ENCODE measurements at places on chromosomes 5 and 9. TPM values are rescaled to one million over a fixed set of nuclear protein-coding genes. Genes with fewer than 3 reads are reported as not detected.

GRCh38 chr5:122464191-122464590 lies 152.2 kb downstream of the SNCAIP start:
- no peak for DNase-seq

ANKRD18B gene
- total RNA-seq = 0.79 TPM

PRLR gene
- not detected for total RNA-seq

GRCh38 chr5:10836986-10837385 lies 76.0 kb upstream of the DAP start:
- DNase-seq = no peak

C9 gene
- not detected for total RNA-seq

EGFLAM gene
- not detected for total RNA-seq

GRCh38 chr5:18305288-18305924 lies 671.1 kb downstream of the TAF11L14 start:
- DNase-seq = no peak

SLC1A1 gene
- total RNA-seq = not detected

DNA sequence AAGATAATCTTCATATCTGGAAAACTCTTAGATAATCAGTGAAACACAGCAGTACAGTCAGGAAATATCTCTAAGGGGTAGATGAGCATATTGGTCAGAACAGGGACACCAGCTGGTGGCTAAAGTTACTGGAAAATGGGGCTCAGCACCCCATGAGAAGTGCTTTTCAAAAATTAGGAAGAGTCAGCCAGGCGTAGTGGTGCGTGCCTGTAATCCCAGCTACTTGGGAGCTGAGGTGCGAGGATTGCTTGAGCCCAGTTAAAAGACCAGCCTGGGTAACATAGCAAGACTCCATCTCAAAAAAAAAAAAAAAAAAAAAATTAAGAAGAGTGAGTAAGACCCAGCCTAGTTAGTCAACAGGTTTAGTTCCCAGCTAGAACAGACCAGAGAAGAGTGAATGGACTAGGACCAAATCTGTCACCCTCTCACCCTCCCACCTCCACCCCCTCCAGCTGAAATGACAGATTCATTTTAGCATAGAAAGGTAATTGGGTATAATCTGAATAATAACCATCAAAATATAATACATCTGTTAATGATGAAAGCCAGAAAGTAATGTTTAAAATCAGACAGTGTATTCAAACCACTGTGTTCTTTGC lies 120.9 kb downstream of the CDC42SE2 start:
- no peak for DNase-seq

DNA sequence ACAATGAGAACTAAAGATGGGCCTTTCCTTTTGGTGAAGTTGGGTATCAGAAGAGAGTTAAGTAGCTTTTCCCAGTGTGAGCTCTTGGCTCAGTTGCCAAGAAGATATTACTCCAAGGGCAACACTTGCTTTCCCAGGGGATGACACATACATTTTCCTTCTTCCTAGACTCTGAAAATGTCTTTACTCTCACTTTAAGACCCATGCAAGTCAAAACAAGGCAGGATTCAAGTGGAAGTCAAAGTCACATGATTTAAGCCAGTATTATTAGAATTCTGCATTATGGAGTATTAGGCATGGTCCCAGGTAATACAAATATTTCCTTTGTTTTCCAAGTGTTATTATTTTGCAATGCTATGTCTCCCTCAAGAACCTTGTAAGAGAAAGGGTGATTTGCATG lies 175.1 kb downstream of the PPP2R2B start:
- DNase-seq = no peak

DNA sequence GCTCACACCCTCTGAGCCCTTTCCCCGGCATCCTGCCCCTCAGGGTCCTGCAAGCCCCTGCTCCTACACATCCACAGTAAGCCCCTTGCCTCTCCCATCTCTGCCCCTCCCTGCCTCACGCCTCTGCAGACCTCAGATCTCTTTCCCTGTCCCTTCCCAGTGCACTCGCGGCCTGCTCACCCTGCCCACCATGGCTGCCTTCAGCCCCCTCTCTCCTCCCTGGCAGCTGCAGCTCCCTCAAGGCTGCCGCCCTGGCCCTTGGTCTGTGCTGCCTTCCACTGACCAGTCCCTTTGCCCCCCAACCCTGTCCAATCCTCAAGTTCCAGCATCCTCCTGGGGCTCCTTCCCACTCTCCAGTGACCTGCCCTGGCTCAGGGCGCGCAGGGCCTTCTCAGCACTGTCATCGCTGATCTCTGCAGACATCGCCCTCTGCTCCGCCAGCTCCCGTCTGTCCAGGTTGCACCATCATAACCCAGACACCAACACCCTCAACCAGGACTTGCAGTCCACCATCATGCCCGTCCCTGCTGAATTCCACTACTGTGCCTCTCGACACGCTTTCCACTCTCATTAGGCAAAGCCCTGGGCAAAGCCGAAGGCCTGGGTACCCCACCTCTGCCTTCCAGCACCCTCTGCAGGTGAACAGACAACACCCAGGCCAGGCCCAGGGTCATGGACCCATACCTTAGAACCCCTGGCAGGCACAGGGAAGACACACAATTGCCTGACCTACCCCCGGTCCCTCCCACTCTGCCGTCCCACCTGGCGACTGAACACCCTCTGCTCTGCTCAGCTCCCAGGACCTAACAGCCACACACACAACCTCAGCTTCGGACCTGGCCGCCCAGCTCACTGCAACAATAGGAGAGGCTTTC lies 97.8 kb upstream of the RUFY1 start:
- no peak for DNase-seq

GRCh38 chr9:127143920-127144465 lies 21.6 kb upstream of the ANGPTL2 start:
- DNase-seq = peak; percentile 38

- no peak for DNase-seq
Observed at GRCh38 chr5:140408750-140409241, 7.2 kb downstream of the ANKHD1 start.

GRCh38 chr5:124648902-124649467 lies 97.5 kb downstream of the ZNF608 start:
- no peak for DNase-seq

GRCh38 chr9:6614489-6614888 lies 31.0 kb downstream of the GLDC start:
- DNase-seq = no peak

DNA sequence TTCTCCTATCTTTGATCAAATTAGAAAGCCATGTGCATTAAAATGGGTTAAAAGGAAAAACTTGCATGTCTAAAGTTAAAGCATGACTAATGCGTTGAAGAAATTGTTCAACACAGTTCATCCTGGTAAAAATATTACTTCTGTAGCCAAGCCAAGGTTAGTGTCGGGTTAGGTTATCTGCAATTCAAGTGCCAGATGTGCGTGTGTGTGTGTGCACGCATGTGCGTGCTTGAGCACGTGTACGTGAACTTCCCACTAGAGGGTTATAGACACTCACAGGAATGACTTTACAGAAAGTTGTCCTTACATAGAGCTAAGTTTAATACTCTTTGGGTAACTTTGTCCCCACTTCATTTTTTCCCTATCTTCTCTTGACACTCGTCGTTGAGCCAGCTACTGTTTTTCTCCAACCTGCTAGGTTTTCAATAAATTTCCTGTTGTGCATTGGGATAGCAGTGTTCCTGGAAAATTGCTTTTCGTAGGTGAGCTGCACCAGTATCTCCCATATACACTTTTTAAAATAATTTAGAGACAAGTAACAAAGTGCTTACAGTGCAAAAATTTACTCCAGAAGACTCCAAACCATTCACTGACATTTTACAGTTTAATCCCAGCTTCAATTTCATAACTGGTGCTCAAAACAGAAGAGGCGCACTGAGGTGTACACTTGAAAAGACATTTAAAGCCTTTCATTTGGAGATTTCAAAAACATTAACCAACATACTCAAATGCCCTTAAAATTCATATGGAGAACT lies 353.8 kb downstream of the NFIB start:
- DNase-seq = no peak

ASPN gene
- not detected for total RNA-seq

- no peak for DNase-seq
Observed at GRCh38 chr5:32539981-32540845, 45.1 kb upstream of the SUB1 start.

- no peak for DNase-seq
Observed at GRCh38 chr5:55220433-55221185, 6.5 kb downstream of the MCIDAS start.

NR4A3 gene
- 3.6 TPM for total RNA-seq

DNA sequence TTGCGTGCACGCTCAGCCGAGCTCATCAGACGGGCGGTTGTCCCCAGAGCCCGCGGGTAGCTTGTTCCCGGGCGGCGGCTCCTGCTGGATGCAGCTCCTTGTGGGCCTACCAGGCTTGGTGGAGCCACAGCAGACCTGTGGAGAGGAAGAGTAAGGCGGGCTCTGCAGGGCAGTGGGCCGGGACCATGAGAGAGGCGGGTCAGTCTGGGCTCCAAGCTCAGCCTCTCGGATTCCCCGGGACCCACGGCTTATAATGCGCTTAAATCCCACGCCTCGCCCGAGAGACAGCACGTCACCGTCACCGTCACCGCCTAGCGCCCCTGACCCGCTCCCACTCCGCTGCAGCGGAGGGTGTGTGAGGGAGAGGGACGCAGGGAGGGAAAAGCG lies 1.9 kb upstream of the ANKRD18A start:
- peak; percentile 40 for DNase-seq

GDA gene
- total RNA-seq = not detected

GRCh38 chr5:87210743-87211142 lies 56.9 kb upstream of the RASA1 start:
- DNase-seq = no peak

DAB2IP gene
- total RNA-seq = 0.18 TPM

DNA sequence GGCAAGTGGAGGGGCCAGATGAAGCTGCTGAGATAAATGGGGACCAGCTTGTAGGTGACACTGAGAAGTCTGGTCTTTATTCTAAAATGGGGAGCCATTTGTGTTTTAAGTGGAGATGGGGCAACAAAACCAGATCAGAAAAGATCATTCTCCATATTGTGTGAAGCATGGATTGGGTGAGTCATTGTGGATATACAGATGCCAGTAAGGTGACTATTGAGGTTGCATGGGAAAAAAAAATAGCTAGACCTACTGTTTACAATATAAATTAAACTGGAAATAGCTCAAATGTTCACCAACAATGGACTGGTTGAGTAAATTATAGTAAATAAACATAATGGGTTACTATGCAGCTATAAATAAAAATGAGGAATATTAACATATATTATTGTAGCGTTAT lies 5.4 kb upstream of the MAP1B start:
- no peak for DNase-seq

ARL14EPL gene
- 0.12 TPM for total RNA-seq

DNA sequence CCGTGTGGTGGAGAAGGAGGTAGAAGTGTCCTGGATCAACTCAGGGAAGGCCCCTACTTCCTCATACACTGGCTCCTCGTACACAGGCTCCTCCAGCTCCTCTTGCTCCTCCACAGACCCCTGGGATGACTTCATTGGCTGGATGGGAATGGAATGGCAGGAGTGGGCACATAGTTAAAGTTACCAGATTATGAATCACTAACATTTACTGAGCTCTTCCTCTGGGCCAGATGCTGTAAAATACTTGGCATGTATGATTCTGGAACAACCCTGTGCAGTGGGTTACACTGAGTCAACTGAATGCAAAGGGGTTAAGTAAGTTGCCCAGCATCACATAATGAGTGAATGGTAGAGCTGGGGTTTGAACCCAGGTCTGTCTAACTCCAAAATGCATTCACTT lies 3.1 kb upstream of the FCHSD1 start:
- no peak for DNase-seq

DNA sequence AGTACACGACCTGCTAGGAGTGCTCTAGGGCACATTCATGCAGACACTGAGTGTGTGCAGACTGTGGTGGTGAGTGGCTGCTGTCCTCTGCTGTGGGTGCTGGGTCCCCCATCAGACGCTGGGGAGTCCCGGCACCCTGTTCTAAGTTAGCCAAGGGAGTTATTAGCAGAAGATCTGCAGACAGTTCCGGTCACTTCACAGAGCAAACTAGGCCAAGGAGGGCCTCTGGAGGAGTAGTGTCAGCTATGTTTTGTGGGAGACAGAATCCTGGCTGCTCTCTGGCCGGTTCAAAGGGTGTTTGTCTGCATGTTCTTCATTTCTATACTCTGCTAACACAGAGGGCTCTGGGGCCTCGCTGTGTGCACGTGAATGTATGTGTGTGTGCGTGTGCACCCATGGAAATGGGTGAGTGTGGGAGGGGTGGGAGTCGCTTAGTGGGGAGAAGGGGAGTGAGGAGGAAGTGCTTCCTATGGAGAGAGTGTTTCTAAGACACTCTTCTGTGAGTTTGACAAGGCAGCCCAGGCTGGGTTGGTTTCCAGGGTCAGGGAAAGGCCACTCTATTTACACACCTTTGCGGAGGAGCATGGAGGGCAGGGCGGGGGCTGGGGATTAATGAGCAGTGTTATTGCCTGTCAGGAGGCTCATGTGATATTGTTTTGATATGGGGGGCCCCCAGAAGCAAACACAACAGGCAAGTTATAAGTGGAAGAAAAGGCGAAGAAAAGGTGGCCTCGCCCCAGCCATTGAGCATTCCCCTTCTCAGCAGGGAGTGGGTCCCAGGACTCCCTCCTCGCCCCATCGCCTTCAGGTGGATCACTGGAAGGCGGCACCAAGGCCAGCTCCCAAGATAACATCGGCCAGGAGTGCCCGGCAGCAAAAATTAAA lies 68.9 kb downstream of the MACROH2A1 start:
- DNase-seq = no peak

NFIB gene
- total RNA-seq = not detected

SLC6A7 gene
- not detected for total RNA-seq

GRCh38 chr5:21654-22233 lies 70.2 kb upstream of the PLEKHG4B start:
- DNase-seq = no peak

XRCC4 gene
- total RNA-seq = 11.3 TPM

GRCh38 chr5:158200619-158201018 lies 341.7 kb upstream of the CLINT1 start:
- DNase-seq = no peak

CBY3 gene
- 0.59 TPM for total RNA-seq

DNA sequence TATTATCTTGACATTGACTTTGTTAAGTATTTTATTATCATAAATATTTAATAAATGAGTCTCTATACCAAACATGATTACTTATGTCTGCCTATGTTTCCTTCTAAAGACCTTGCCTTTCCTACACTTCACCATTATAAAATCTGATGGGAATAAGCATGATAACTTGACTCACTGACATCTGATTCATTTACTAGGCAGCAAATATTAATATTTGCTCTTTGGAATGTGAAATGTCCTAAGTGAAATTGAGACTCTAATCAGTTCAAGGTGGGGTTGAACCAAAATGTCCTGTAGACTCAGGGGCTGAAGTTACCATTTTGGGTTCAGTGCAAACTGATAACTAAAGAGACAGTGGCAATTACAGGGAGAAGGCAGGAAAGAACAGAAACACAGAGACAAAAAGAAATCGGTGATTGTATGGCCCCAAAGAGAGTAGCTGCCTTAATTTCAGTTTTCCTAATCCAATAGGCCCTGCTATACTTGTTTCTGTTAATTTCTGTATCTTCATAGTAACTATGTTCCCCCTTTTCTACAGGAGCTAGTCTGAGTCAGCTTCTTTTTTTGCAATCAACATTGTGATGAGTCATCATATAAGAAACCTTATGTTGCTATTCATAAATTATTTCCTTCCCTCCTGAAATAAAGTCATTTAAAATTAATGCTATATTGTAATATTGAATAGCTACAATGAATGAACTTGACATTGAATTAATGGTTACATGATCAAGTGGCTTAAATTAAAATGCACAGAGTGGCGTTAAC lies 296.8 kb downstream of the PDE4D start:
- no peak for DNase-seq

All from activated CD8-positive, alpha-beta memory T cell treated with anti-CD3 and anti-CD28 coated beads, Interleukin-2, amount 10 ng/mL, durations not matched to agents 7 days and 5 days (primary cell).